Cortex of kidney (tissue), 1 donor: ENCODE measurements at places on chromosomes 1 and 21.

DNA sequence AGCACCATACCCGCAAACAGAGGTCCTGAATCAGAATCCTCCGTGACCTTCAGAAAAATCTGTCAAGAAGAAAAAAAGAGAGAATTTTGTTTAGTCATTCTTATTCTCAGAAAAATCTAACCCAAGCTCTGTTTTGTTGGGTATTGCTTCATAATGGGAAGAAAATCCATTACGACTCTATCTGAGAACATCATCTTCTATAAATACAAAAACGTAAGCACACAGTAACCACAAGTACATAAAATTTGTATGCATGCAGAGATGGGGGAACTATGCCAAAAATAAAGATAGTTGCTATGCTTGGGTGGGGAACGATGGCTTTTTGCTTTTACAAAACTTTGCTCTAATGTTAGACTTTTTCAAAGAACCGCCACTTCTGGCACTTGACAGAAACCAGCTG, 84.2 kb downstream of the ABCA4 start:
- DNase-seq = no peak

DNA sequence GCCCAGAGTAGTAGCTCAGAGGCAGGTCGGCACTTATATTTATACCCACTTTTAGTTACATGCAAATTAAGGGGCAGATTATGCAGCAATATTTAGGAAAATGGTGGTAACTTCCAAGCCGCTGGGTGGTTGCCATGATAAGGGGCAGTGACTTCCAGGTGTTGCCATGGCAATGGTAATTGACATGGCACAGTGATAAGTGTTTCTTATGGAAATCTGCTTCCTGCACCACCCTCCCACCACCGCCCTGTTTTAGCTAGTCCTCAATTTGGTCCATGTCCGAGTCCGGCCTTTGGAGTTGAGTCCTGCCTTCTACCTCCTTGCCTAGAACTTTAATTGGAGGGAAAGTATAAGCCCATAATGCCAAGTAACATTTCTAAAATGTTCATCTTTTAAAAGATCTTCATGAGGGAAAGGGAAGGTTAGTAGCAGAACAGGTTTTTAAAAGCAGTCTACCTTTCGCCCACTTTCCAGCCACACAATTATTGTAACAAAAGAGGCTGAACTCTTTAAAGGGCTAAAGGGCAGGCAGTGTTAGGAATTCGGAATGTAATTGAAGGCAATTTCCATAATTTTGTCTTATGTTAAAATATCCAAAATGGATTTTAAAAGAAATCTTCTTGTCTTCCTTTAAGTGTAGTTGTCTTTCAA, 21.7 kb downstream of the ZBTB8B start:
- no peak for DNase-seq

- no peak for DNase-seq
Observed at GRCh38 chr1:181318022-181318857, 165.1 kb upstream of the CACNA1E start.

DNA sequence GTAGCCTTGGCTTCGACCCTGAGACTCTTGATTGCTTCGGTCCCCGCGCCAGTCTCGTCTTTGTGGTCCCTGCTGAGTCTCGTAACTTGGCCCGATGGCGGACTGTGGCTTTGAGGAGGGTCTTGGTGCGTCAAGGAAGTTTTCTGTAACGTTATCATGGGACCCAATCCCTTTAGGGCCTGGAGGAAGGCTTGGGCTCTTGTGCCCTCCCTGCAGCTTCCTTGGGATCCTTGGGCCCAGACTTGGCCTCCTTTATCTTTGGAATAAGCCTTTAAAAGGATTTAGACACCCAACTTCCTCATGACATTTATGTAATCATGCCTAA, 371 bp downstream of the ZMPSTE24 start:
- no peak for DNase-seq

DNA sequence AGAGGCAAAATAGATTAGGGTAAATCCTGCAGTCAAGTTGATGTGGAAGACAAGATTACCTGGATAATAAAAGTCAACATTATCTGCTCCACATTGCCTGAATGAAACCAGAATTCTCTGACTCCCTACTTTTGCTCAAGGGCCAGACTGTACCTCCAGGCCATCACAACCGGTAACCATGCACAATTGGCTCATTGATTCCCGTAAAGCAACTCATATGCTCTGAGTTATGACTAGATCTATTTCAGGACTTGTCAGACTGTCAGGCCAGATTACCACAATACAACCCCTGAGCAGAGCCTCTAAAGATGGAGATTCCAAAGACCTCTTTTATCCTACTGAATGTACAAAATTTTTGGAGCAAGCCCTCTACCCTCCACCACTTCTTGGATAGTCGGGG, 90.4 kb downstream of the ODF2L start:
- no peak for DNase-seq

- DNase-seq = no peak
Observed at GRCh38 chr1:52159033-52159789, 17.3 kb downstream of the ZFYVE9 start.

- DNase-seq = no peak
Observed at GRCh38 chr21:45506836-45507522, 35.3 kb downstream of the SLC19A1 start.

GRCh38 chr1:96049759-96050409, 671.7 kb upstream of the PTBP2 start:
- DNase-seq = no peak

- DNase-seq = no peak
Observed at GRCh38 chr21:17768840-17769446, 50.2 kb downstream of the C21orf91 start.

DNA sequence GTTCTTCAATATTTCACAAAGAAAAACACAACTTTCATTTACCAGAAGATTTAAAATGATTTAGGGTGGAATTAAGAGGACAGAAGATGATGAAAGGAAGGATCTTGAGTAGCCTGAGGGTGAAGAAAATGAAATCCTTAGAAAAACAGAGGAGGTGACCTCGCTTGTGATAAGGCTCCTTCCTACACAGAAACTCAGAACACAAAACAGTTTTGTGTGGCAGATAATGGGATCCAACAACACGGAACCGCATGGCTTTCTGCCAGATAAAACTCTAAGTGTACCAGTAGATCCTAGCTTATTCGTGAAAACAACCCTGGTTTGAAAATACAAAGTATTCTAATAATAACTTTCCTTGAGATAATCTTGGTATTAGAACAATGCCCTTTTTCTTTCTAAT, 74.0 kb upstream of the EXO1 start:
- DNase-seq = no peak
